NAMALWA (cell line): ENCODE measurements at places on chromosomes 16 and 17.

DNA sequence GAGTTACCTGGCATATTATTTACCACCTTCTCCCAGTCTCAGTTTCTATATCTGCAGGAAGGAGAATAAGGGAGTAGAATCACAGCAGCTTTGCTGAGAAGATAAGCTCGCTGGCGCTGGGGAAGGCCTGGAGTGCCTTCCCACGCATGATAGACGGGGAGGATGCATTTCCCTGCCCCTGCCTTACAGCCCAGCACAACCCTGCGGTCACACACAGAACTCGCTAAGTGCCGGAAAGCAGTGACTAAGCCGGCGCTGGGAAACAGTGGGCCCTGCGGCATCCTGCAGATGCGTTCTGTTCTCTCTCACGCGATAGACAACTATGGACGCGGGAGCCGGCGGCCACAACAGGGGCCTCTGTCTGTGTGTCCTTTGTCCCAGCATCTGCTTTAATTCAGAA lies 4.8 kb downstream of the CA5A start:
- DNase-seq: no peak

DNA sequence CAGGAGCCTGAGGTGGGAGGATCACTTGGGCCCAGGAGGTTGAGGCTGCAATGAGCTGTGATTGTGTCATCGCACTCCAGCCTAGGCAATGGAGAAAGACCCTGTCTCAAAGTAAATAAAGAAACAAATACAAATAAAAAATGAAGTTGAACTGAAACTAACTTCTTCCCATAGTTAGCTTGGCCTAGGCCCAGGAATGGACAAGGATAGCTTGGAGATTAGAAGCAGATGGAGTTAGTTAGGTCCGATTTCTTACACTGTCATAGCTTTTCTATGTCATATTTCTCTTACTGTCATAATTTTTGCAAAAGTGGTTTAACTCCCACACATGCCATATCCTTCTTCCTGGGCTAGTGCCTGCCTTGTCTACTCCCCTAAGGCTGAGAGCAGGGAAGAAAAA lies 154.7 kb upstream of the CACNG3 start:
- DNase-seq: no peak

- DNase-seq: no peak
Measured at GRCh38 chr16:10561425-10561824, 19.0 kb downstream of the EMP2 start.

GRCh38 chr16:27320261-27321012 lies 6.7 kb downstream of the IL4R start:
- no peak for DNase-seq

- DNase-seq: no peak
Measured at GRCh38 chr17:33342025-33342424, 48.9 kb upstream of the ASIC2 start.

GRCh38 chr17:29802246-29802645 lies 127.8 kb downstream of the SSH2 start:
- DNase-seq: no peak

- peak; percentile 88 for DNase-seq
Measured at GRCh38 chr16:24504472-24505345, 34.7 kb upstream of the RBBP6 start.

DNA sequence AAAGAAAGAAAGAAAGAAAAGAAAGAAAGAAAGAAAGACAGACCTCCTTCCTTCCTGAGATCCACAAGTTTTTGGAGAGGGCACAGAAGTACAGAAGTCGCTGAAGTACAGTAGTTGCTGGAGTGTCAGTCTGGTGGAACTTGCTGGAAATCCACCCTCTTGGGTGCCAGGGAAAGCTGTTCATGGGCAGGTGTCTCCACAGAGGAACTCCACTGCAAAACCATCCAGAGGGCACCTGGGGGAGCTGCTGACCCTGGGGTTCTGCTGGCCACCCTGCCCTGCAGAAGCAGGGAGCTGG lies 3.5 kb upstream of the PRR14 start:
- DNase-seq: no peak

DNA sequence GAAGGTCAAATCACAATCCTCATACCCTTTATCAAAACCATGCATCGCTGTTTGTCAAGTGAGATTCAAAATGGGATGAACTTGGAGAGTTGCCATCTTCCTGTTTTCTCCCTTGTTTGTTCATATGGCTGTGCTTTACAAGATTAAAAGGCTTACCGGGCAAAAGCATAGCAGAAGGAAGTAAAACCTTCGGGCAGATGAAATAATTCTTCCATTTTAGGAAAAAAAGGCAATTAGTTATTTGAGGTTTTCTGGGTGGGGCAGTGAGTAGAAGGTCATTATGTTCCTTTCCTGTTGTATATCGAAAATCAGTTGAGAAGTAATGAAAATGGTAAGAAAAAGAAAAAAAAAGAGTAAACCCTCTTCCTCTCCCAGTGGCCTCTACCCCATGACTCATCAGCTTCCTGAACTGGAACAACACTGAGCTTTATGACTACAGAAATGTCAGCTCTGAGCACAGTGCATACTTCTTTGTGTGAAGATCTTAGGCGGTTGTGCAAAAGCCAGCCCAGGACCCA lies 369.2 kb downstream of the CDH13 start:
- no peak for DNase-seq

DNA sequence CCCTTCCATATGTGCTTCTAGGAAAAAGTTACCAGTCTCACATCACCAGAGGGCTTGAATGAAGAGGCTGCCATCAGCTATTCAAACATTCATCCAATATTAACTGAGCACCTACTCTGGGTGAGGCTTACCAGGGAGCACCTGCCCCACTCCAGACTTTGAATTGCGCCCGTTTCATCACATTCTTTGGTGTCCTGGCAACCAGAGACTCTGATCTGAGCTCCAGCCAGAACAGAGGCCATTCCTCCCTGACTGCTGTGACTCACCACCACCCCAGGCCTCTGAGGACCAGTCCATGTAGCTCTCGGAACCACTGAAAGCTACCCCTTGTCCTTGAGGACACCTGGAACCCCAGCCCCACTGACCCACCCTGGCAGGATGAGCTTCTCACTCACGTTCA lies at the start of gene C16orf96:
TSS of gene C16orf96 (plus strand) at position 229 of the 400 bp plus-strand sequence. CDS start at position 379, 150 bp downstream.
- no peak for DNase-seq

- peak; percentile 44 for DNase-seq
Measured at GRCh38 chr16:11915114-11915643, 577 bp downstream of the GSPT1 start.

- DNase-seq: peak; percentile 73
Measured at GRCh38 chr16:52912565-52913173, 140.0 kb downstream of the CHD9NB start.

GRCh38 chr16:51355195-51355594 lies 204.1 kb upstream of the SALL1 start:
- no peak for DNase-seq

GRCh38 chr17:59329176-59330052 lies 2.0 kb upstream of the YPEL2 start:
- DNase-seq: peak; percentile 85

DNA sequence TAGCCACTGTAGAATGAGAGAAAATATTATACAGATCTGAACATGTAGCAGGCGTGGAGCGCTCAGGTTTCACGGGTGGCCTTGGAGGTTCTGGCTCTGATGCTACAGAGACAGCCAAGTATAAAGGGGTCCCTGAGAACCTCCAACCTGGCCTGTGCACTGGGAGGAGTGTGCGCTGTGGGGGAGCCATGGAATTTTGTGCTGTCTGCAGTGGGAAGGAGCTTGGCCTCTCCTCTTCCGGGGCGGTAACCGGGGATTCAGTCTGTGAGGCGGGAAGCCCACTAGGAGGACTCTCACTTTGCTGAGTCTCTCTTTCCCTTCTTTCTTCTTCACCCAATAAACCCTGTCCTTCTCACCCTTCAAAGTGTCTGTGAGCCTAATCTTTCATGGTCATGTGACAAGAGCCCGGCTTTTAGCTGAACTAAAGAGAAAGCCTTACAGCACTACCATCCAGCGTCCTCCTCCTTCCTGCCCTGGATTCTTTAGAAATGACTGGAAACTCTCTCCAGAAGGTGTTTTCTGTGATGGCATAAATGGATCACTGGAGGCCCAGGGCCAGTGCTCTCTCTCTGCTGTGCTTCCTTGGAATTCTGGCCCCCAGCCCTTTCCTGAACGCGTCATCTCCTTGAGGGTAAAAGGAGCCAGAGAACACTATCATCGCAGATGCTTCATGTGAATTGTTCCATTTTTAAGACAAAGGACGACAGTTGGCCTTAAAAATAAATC lies 232.1 kb upstream of the CACNG5 start:
- DNase-seq: no peak

- DNase-seq: no peak
Measured at GRCh38 chr16:19914877-19915276, 30.2 kb upstream of the GPRC5B start.

DNA sequence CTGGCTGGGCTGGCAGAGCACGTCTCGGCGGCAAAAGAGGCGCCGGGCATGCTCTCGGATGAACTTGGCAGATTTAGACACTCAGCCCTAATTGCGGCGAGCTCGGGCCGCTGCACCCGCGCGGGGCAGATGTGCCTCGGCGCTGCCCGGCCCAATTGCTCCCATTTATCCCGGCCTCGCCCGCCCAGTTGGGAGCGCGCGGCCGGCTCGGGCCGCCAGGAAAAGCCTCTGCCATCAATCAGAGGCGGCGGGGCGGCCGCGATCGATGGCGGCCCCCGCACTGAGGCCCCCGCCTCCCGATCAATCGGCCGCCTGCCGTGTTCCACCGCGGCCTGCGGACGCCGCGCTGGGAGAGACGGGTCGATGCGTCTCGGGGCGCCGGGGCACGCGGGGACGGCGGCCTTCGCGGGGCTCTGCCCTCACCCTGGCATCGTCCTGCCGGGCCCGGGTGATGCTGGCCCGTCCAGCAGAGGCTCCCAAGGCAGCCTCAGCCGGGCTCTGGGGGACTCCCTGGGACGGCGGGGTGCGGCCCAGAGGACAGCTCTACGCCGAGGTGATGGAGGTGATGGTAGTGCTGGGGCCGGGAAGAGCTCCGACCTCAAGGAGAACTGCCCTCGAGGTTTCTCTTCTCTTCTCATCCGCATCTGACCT lies 200.9 kb upstream of the N4BP1 start:
- DNase-seq: no peak

GRCh38 chr17:47117386-47117785 lies 71.7 kb downstream of the CDC27 start:
- DNase-seq: no peak

DNA sequence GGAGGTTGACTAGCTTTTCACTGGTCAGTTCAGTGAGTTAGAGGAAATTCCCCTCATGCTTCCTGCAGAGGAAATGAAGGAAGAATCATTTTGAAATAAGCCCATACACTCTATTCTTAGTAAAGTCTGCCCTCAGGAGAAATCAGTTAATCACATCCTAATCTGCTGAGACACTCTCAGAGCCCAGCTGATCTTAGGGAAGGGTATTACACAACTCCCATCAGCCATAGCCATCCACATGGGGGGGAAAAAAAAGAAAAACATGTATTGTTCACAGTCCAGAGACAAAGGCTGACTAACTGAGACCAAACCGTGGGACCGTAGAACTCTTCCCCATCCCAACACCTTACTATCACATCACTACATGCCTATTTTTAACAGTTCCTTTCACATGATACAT lies 722.3 kb downstream of the CDH8 start:
- no peak for DNase-seq

DNA sequence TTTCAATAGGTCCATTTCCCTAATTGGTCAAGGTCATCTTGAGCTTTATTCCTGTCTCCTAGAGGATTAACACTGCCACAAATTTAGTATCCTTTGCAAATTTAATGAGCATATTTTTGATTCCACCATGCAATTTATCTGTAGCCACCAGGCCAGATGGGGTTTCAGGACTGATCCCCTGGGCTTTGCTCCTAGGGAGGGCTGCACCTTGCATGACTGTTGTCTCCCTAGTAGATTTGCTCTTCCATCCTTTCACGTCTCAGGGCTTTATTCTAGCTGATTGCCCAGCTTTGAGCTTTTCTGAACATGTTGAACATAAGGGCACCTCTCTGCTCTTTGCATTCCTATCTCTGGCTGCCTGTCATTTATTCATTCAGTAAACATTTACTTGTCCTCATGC lies 7.7 kb upstream of the KCNH6 start:
- no peak for DNase-seq

GRCh38 chr16:70438585-70438968 lies 323 bp downstream of the ST3GAL2 start:
- no peak for DNase-seq

- DNase-seq: peak; percentile 57
Measured at GRCh38 chr17:80124351-80124981, 22.5 kb downstream of the EIF4A3 start.

- no peak for DNase-seq
Measured at GRCh38 chr17:61235827-61236197, 163.8 kb upstream of the TBX2 start.

GRCh38 chr17:2871720-2872119 lies 75.5 kb downstream of the RAP1GAP2 start:
- no peak for DNase-seq

DNA sequence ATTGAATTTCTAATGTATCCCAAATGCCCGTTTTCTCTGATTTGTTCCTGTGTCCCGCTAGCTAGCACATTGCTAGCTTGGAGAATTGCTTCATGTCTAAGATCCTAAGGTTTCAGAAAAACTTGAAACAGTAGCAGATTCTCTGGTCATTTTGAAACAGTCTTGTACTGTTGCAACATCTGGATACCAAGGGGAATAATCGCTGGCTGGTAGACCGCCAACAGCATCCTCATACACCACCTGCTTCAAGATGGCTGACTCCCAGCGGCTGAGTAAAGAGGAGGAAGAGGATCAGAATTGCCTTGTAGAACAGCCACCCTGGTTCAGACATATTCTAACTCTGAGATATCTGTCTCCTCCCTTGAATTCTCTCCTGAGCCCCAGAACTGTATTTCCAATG lies 226.7 kb upstream of the ELAC2 start:
- no peak for DNase-seq

DNA sequence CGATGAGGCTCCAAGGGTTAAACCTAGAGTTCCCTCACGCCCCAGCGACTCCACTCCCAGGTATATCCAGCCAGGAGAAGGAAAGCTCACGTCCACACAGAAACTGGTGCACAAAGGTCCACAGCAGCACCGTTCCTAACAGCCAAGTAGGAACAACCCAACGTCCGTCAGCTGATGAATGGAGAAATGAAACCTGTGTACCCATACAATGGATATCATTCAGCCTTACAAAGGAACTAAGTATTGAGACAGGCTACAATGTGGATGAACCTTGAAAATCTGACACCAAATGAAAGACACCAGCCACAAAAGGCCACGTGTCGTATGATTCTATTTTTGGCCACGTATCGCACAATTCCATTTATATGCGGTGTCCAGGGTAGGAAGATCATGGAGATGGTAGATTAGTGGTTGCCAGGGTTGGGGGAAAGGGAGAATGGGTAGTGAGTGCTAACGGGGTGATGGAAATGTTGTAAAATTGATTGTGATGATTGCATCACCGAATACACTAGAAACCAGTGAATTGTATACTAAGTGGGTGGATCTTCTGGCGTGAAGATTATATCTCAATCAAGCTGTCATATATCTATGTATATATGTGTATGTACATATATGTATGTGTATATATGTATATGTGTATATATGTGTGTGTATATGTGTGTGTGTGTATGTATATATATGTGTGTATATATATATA lies 30.1 kb downstream of the NLRC3 start:
- no peak for DNase-seq

GRCh38 chr17:65438708-65439294 lies 122.6 kb downstream of the AXIN2 start:
- DNase-seq: no peak
